ENCODE measurements at places on chromosomes 4 and X. TPM values are rescaled to one million over a fixed set of nuclear protein-coding genes. Genes with fewer than 3 reads are reported as not detected.

The NONO gene
- total RNA-seq = 171 TPM

GRCh38 chr4:89284828-89285227 is 22.8 kb downstream of the GPRIN3 start:
- H3K36me3 ChIP-seq = no peaks in the 10 kb centered on the region
- no peak overlapping the region for H3K4me3 ChIP-seq
- H3K4me1 ChIP-seq = no peaks in the 10 kb centered on the region
- H3K27ac ChIP-seq = no peak overlapping the region

The TLR6 gene
- total RNA-seq = 8.3 TPM

DNA sequence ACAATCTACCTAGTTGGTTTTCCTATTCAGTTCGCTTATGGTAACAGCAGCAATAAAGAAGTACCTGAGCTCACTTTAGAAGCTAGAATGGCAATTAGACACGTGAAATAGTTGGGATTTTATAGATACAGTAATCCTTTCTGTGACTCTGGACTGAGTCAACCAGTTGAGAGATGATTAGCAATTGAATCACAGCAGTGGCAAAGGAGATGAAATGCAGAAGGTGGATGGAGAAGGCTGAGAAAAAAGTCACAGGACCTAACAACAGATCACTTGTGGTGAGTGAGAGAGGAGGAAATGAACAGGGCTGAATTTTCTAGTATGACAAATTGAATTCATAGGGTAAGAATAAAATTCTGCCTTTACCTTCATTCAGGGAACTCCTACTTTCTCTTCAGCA is 197.1 kb upstream of the MAGEB18 start:
- H3K4me1 ChIP-seq = no peaks in the 10 kb centered on the region
- no peak overlapping the region for H3K27ac ChIP-seq
- no peak overlapping the region for H3K4me3 ChIP-seq
- DNase-seq = no peak
- no peaks in the 10 kb centered on the region for H3K27me3 ChIP-seq
- H3K36me3 ChIP-seq = no peaks in the 10 kb centered on the region

DNA sequence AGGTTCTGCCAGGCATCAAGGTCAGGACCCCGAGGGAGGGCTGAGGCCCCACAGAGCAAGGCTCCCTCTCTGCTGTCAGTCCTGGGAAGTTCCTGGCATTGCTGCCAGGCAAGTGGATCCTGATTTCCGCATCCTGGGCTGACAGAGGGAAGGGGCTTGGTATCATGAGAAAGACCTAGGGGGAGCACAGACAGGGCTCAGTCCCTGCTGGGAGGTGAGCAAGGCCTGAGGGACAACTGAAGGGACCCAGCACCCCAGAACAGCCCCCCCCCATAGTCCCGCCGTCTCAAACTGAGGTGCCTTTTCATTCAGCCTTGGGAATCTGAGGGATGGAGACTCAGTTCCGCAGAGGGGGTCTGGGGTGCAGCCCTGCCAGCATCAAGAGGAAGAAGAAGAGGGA is 971 bp downstream of the MAGEA11 start:
- H3K27me3 ChIP-seq = no peaks in the 10 kb centered on the region
- no peaks in the 10 kb centered on the region for H3K36me3 ChIP-seq
- no peak for DNase-seq
- no peaks in the 10 kb centered on the region for H3K4me1 ChIP-seq
